ENCODE measurements at places on chromosomes 3 and 15.

- no peak for DNase-seq
Measured at GRCh38 chr3:188196232-188196990, 42.5 kb downstream of the LPP start.

GRCh38 chr15:59401824-59402569 lies 29.3 kb upstream of the MYO1E start:
- DNase-seq = no peak

DNA sequence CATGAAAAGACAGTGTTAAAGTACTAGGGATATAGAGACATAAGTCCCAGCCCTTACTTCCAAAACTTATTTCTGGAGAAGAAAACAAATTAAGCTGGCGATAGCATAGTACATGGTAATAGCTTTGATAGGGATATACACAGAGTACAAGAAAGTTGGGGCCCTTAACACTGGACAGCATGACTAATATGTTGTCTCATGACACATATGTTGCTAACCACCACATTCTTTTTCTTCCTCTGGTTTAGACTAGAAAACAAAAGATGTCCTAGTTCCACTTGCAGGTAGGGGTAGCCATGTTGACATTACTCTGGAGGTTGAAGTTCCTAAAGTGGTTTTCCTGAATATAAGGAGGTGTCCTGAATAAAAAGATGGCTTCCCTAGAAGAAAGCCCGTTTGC lies 75.3 kb downstream of the RFX7 start:
- DNase-seq = no peak

- peak; percentile 81 for DNase-seq
Measured at GRCh38 chr3:29280404-29281093, at the start of gene RBMS3. Gene RBMS3, plus strand, starts transcription at chr3:29281071.

DNA sequence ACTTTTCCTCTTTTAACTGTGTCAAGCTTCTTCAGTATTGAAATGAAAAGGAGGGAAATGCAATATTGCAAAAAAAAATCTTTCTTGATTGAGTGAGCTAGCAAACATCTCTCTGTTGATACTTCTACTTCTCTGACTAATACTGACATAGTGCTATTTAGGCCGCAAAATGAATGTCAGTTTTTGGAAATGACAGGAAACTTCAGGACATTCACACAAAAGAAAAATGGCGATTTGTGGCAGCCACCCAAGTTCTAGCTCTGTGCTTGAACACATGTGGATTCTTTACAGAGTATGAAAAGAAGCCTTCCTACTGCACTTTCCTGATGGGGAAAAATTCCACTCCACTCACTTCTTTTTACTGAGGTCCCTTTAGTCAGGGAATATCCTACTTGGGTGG lies 486.8 kb upstream of the ALCAM start:
- no peak for DNase-seq

DNA sequence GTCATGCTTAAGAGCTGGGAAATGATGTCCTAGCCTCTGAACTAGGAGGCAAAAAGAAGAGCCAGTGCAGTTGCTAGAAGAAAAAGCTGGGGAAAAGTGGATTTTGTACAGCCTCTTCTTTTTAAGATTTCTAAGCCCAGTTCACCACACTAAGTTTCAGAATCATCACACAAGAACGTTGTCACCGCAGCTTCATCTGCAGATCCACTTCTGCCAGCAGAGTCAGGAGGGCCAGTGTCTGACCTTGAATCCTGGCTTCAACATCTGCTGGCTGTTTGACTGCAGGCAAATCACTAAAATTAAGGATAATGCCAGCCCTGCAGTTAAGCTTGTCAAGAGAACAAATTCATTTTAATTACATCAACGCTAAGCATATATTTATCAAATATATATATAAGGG lies 36.2 kb downstream of the HDC start:
- DNase-seq = no peak

GRCh38 chr15:23835953-23836352 lies 148.8 kb upstream of the NDN start:
- DNase-seq = no peak

DNA sequence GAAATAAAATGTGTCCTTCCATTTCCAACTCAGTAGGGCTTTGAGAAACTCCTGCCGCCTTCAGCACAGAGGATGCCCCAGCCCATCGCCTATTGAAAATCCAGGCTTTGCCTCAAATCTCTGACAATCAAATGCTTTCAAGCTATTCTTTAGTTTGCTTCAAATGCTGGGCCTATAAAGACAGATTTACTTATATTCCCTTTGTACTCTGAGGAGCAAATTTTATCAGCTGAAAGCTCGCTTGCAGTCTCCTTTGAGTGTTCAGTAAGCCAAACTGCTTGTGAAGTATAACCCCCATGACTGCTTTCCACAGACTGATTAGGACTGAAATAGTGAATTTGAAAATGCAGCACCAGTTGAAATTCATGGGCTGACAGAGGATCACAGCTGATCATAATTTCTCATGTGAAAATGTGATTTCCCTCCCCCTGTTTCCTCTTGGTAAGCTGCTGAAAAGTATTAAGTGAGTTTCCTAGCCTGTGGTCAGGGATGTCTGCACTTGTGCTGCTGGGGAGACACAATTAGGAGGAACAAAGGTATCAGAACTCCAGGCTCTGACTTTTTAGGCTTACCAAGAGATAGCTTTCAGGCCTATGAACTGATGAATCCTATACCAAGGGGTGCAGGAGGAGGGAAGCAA lies 563.4 kb upstream of the TGFBR2 start:
- DNase-seq = no peak

DNA sequence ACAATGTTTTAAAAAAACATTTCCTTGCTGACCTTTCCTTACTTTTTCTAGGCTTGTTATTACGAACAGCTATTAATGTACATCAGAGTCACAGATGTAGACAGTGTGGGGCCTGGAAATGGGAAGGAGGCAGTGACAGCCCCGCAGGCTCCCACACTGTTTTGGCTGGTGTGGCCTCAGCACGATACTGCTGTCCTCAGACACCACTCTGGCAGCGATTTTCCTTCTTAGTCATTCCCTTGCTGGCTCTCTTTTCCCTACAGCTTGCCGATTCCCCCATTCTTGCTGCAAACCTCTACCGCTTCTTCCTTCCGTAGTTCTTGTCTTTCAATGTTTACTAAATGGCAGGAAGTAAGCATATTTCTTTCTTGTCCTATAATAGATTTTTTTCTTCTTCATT lies 113.1 kb downstream of the ABI3BP start:
- peak; percentile 22 for DNase-seq

DNA sequence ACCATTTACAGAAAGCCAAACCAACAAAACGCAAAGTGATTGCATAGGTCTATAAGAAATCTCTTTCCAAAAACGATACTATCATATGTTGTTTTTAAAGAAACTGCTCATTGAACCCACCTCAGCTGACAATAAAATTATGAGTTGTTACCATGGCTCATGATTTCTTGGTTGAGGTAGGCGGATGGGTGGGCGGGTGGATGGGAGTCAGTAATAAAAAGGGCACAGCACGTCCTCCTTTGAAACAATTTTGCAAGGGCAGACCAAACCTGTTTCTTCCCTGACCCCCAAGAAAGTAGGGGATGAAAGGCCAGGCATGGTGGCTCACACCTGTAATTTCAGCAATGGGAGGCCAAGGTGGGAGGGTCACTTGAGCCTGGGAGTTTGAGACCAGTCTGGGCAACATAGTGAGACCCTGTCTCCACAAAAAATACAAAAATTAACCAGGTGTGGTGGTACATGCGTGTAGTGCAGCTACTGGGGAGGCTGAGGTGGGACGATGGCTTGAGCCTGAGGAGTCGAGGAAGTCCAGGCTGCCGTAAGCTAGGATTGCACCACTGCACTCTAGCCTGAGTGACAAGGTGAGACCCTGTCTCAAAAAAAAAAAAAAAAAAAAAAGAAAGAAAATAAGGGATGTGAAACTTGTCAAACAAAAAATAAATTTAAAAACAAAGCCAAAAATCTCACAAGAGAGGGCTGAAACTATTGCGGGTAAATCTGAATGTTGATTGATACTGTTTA lies 2.1 kb downstream of the ABHD10 start:
- no peak for DNase-seq

GRCh38 chr15:84727429-84727828 lies 11.5 kb upstream of the SEC11A start:
- no peak for DNase-seq

DNA sequence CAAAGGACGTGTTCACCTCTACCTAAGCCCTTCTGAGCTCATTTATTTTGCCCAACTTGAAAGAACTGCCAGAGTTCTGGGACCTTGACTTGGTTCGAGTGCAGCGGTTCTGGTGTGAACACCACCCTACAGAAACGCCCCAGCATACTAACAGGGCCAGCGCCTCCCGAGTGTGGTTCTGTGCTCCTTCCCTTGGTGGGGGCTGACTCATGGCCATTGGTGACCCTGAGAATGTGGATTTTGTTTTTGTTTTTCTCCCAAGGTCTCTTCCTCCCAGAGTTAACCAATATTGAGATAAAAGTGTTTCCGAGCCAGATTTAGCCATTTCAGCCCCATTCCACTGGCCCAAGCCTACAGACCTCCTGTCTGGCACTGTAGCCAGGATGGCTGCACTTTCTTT lies 27.9 kb downstream of the SEMA7A start:
- no peak for DNase-seq

DNA sequence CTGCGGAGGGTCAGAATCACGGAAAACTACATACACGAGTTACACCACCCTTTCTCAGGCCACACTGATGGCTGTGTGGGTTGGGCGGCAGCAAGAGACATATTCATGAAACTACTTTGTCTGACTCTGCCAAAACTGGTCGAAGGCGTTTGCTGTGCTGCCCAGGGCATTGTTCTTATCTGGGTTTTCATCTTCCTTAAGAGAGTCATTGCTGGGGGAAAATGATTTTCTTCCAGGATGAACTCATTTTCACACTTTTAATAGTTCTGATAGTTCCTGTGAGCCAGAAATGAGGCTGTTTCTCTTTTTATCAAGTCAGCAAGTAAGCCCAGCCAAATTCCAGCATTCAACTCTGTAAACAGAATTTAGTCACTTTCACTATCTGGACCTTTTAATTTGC lies 47.6 kb downstream of the TRIM71 start:
- DNase-seq = no peak

GRCh38 chr15:72173864-72174550 lies 23.6 kb downstream of the GRAMD2A start:
- DNase-seq = peak; percentile 58

DNA sequence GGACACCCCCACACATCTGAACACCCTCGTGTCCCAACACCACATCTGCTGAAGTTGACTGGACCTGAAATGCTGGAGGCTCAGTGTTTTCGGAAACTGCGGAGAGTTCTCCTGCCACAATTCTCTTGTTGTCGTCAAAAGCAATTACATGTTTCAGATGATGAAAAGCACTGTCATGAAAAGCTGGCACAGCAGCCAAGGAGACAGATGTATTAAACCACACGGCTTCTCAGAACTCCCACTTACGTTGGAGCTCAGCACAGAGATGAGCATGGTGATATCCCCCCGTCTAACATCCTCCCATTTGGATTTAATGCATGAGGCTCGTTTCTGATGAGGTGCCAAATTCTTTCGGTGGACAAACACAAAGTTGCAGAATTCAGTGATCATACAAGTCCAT lies 180.1 kb downstream of the RORA start:
- DNase-seq = no peak

DNA sequence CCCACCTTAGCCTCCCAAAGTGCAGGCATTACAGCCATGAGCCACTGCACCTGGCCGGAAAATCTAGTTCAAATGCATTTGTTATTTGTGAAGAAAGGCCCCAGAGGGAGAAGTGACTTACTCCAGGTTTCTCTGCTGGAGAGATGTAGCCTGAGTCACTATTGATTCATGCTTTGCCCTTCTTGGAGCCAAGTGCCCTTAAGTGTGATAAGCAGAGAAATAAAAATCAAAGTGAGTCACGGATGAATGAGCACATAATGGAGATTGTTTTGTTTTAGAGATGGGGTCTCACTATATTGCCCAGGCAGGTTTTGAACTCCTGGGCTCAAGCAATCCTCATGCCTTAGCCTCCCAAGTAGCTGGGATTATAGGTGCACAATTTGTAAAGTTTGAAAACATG lies 33.1 kb downstream of the CDC25A start:
- no peak for DNase-seq

DNA sequence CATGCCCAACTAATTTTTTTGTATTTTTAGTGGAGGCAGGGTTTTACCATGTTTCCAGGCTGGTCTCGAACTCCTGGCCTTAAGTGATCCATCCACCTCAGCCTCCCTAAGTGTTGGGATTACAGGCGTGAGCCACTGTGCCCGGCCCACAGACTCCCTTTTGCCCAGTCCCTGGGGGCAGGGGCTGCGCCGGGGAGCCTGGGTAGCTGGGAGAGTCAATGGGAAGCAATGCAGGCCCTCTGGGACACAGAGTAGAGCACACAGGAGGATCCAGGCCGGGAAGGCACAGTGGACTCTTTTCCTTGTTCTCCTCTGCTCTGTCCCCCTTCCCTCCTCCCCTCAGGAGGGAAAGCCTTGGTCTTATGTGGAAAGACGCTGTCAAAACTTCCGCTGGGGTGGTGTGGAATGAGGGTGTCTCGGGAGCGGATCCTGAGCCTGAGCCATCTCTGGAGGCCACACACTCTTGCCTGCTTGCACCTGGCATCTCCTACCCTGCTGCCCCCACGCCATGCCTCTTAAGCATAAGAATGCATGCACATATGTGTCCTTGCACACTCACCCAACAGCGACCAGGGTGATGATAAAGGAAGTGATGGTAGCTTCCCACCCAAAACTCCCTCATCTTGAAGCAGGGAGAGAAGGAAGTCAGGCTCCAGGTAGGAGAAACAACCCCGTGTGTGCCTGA lies 11.9 kb upstream of the PRKCD start:
- DNase-seq = no peak

All from lower leg skin (tissue), 4 donors.